Fibroblast of skin of scalp (primary cell): ENCODE measurements at places on chromosomes 7 and 10.

GRCh38 chr7:103632972-103633371 lies 187.0 kb upstream of the SLC26A5 start:
- peak; percentile 72 for DNase-seq

DNA sequence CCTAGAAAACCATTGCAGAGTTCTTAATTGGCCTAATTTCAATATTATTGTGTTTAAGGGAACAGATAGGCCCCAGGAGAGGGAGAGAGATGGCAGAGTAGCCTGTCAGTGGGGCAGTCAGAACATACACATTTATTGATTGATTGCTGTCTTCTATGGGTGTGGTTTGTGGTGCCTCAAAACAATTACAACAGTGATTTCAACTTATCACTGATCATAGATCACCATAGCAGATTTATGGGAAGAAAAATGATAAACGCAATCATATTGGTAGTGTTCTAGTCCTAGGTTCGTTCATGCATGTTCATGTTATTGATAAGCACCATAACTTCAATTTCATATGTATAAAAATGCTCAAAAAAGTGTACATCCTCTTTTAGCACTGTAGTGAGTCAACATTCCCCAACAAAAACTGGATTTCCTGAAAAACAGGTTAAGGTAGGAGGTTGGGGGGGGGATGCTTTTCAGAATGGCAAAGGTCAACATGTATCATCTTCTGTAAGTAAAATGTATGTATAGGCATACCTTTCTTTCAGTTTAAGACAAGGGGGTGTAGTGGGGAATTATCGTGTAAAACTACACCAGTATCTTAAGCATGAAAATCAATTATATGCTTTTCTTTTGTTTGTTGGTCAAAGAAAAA lies 1.1 kb upstream of the TNKS2 start:
- no peak for DNase-seq

GRCh38 chr7:155066417-155066950 lies 3.6 kb upstream of the HTR5A start:
- DNase-seq = peak; percentile 4

GRCh38 chr7:116271963-116272886 lies 61.9 kb downstream of the TES start:
- peak; percentile 95 for DNase-seq

DNA sequence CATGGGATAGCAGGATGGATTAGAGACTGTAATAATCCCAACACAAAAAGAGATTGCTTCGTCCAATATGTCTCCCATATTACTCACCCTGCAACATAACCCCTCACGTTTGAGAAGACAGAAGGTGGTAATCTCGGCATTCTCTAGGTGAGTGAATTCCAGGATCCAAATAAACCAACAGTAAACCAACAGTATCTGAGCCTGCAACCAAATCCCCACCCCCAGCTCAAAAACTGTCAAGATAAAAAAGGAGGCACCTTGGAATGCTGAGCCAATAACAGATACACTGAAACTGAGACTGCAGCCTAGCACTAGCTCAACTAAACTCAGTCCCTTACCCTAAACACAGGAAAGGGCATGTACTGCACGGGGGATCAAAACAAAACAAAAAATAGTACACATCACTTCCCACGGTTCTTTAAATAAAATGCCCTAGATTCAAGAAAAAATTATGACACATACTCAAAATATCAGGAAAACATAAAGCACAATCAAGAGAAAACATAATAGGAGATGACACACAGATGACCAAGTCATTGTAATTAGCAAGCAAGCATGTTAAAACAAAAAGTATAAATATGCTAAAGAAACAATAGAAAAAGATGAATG lies 28.0 kb downstream of the IPMK start:
- DNase-seq = peak; percentile 23

- DNase-seq = no peak
Measured at GRCh38 chr7:47601881-47602249, 20.0 kb upstream of the TNS3 start.

DNA sequence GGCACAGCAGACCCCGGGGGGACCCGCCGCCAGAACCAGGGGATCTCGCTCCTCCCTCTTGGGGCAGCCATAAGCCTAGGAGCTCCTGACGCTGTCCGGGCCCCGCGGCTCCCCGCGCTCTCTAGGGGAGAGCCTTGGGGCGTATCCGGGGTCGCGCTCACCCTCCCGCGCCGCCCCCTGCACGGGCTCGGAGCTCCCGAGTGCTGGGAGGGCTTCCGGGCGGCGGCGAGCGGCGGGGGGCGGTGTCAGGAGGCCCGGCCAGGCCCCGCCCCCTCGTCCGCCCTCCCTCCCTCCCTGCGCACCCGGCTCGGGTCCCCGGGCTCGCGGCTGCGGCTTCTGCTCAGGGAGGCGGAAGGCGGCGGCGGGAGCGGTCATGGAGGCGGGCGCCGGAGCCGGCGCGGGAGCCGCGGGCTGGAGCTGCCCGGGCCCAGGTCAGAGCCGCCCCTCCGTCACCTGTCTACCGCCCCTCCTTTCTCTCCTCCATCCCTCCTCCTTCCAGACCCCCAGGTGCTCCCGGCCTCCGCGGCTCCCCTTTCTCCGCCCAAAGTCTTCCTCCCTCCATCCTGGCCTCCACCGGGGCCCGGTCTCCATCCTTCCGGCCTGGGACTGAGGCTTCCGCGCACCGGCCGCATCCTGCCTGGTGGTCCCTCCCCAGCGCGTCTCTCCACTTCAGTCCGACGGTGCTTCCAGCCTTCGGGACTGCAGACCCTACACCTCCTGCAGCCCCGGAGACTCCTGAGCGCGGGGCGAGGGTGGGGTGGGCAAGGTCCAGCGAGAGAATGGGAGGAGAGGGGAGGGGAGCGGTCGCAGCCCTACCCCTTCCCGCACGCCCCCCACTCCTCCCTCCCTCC lies at the start of gene CCDC136:
CCDC136 (plus strand) TSS at position 848 of the 851 bp plus-strand sequence. CDS start 444 bp downstream, outside the sequence.
- peak; percentile 71 for DNase-seq

GRCh38 chr10:70619271-70620019 lies 16.9 kb upstream of the PRF1 start:
- DNase-seq = peak; percentile 51

DNA sequence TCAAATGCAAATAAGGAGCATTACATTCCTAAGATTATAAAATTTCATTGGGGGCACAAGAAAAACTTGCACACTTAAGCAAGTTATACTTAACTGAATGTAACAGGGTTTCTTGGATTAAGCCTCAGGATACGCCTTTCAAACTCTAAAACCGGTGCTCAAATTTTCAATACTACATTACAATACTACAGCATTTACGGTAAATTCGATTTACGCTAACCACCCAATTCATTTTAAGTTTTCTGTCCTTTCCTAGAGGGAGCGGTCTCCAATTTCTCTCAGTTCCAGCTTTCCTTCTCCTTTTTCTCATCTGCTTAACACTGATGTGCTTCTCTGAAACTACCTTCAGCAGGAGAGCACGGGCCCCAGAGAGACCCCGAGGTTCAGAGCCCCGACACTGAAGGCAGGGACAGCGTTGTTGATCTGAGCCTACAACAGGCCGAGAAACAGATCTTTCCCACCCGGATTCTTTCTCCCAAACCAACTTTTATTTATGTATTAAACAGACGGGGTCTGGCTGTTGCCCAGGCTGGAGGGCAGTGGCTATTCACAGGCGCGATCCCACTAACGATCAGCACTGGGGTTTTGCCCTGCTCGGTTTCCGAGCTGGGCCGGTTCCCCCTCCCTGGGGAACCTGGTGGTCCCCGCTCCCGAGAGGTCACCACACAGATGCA lies 798 bp downstream of the ZNF425 start:
- DNase-seq = no peak

- DNase-seq = peak; percentile 88
Measured at GRCh38 chr10:13775786-13776775, 189.3 kb downstream of the PRPF18 start.

DNA sequence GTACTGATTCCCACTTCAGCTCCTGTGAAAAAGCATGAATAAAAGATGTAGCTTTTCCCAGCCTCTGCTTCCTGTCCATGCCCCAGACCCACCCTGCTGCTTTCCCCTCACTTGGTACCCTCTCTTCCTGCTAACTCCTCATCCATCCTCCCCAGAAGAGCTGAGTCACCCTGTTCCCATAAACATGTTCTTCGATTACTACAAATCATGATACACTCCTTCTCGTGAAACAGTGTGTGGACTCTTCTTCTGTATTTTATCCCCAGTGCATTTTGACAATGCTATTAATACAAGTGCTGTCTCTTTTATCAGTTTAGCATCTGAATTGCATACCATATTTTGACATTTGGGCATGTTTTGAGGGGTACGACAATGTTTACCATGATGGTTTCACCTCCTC lies 45.8 kb upstream of the SORBS1 start:
- no peak for DNase-seq

GRCh38 chr7:49774459-49775064 lies 1.1 kb downstream of the VWC2 start:
- DNase-seq = no peak

DNA sequence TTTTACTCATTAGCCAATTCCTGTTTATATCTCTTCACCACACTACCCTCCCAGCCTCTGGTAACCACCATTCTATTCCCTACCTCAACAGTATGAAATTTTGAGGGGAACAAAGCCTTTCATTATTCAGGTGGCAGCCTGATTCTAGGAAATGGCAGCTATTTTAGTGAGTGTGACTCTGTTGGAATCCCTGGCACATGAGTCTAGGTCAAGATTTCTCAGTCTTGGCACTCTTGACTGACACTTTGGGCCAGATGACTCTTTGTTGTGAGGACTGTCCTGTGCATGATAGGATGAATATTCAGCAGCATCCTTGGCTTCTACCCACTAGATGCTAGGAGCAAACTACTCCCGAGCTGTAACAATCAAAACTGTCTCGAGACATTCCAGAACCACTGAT lies 322.8 kb upstream of the PHYHIPL start:
- DNase-seq = no peak

GRCh38 chr10:519716-520401 lies 169.6 kb downstream of the DIP2C start:
- no peak for DNase-seq

DNA sequence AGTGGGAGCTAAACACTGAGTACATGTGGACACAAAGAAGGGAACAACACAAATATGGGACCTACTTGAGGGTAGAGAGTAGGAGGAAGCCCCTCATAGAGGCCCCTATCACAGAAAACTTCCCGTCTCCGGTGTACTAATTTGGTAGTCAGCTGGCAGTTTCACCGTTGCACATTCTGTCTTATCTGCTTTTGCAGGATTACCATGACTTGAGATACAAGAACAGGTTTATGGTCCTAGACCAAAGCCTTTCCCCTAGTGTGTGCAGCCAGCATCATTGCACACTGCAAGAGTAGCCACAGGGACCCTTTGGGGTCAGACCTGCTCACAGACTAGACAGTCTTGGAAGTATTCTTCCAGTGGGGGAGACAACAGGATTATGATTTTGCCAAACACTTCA lies 5.9 kb upstream of the IFIT1B start:
- DNase-seq = no peak

- no peak for DNase-seq
Measured at GRCh38 chr7:98133181-98133580, 26.5 kb downstream of the LMTK2 start.

DNA sequence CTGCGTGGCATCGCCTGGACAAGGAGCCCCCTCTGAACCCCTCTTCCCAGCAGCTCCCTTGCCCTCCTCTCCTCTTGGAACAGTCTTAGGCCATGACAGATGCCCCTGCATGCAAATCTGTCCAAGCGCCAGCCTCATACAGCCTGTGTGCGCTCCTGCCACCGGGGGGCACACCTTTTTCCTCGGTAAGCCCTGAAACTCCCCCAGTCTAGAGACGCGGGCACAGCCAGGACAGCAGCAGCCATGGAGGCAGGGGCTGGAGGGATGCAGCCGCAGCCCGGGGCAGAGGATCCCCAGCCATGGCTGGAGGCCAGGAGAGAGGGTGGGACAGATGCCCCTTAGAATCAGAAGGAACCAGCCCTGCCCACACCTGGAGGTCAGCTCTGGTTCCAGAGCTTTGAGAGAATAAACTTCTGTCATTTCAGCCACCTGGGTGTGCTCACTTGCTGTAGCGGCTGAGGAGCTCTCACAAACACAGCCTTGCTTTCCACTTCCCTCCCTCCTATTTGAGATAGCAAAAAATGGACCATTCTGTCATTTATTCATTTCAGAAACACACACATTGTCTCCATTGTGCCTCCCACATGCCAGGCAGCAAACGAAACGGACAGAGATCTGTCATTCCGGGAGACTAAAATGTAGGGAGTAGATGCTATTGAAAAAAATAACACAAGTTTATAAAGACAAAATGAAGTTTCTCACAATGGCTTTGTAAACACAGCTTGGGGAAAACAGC lies 241.5 kb downstream of the WDR37 start:
- no peak for DNase-seq

GRCh38 chr10:96660297-96660696 lies 60.0 kb downstream of the PIK3AP1 start:
- DNase-seq = no peak
